ENCODE measurements at places on chromosomes 4 and X.
A peak's percentile ranks its signal among the peaks of the same experiment; 100 is the strongest.

DNA sequence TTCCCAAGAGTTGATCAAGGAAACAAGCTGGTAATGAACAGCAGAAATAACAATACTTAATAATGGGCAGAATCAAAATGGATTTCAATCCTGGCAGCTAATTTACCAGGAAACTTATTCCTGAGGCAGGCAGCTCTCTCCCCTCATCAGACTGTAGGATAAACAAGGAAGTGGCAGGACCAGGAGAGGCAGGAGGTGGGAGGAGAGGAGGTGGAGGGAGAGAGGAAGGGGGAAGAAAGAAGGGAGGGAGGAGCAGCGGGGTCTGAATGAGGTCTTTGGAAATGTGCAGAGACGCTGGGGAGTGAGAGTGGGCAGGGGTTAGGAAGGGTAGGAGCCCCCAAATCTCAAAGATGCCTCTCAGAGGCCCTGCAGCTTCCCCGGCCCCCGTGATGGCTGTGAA, 231.5 kb downstream of the BCOR start:
- no peak for DNase-seq

DNA sequence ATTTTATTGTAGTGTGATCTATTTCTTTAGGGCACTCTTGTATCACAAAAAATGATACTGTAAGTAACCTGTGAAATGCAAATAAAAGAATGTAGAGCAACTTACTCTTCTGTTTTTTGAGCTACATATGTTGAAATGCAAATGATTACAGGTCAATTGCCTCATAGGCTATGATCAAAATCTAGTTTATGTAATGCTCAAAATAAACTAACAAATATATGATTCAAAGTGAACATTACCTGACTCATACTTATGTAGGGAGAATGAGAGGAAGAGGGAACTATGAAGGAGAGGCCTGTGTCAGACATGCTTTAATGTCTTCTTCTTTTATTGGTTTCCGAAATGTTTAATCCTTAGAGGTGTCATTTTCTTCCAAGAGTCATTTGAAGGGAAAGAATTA, 5.0 kb upstream of the RPS6KA3 start:
- no peak for DNase-seq

DNA sequence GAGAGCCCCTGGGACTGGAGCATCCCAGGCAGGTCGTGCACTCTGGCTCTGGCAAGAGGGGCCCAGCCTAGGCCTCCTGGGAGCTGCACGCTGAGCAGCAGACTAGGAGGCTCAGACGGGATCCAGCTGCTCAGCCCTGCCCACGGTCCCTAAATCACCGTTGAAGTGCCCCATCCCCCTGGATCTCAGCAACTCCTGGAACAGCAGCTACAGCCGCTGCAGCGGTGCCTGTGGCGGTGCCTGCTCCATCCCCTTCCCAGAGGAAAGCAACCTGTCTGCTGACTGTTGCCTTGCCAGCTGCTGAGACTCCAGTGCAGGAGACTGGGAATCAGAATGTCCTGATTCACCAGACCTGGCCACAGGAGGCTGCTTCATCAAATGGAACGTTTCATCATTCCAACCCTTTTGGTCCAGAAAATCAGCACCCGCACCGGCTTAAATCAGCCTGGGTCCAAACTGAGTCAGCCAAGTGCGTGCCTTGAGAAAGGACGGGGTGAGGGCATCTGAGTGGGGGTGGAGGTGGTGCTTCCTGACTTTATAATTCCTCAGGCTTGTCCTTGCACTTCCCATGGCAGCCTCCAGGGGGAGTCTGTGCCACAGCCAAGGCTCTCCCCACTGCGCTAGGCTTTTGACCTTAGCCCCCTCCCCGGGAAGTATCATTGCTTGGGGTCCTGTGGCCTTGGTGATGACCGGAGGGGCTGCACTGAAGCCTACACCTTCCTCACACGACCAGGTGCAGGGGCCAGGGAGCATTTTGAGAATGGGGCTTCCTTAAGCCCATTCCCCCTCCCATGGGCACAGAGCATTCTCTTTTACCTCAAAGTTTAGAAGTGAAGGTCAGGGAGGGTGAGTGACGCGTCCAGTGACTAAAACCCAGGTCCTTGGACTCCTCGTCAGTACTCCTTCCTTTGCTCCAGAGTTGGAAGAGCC, 6.5 kb downstream of the ZNF185 start:
- peak; percentile 64 for DNase-seq

GRCh38 chr4:1887052-1887451, 15.9 kb downstream of the NSD2 start:
- no peak for DNase-seq

DNA sequence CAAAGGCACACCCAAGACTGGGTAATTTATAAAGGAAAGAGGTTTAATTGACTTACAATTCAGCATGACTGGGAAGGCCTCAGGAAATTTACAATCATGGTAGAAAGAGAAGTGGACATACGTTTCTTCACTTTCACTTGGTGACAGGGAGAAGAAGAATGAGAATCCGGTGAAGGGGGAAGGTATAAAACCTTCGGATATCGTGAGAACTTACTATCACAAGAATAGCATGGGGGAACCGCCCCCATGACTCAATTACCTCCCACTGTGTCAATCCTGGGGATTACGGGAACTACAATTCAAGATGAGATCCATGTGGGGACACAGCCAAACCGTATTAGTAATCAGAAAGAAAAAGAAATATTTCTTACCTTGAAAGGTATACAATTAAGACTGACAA, 782.9 kb upstream of the HS3ST1 start:
- no peak for DNase-seq

DNA sequence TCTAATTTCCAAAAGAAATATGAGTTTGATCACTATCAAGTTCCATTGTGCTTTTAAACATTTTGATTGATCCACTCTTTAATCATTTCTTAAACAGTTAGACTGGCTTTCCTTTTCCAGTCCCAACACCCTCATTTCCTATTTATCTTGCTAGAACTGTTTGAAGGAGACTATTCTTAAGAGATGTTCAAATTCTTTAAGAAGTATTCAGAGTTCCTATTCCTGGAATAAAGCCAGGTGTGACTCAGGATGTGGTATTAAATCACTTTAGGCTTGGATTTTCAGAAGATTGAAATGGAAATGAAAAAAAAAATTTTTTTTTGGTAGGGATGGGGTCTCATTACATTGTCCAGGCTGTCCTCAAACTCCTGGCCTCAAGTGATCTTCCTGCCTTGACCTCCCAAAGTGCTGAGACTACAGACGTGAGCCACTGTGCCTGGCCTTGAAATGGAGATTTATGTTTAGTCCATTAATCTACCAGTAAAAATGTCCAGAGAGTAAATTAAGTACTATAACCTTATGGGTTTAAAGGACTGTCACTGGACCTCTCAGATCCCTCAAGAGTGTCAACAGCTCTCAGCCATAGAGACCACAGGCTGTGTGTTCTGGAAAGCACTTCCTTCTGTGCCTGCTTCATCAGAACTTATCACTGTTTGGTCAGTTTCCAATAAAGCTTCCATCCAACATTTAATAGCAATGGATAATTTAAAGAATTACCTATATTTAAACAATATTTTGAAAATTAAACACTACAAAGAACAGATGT, 90.7 kb downstream of the CDS1 start:
- DNase-seq = no peak

GRCh38 chr4:2059046-2059725, at the start of gene NAT8L:
Gene NAT8L (plus strand): TSS chr4:2059327. CDS start chr4:2059512, 185 bp downstream.
- no peak for DNase-seq

DNA sequence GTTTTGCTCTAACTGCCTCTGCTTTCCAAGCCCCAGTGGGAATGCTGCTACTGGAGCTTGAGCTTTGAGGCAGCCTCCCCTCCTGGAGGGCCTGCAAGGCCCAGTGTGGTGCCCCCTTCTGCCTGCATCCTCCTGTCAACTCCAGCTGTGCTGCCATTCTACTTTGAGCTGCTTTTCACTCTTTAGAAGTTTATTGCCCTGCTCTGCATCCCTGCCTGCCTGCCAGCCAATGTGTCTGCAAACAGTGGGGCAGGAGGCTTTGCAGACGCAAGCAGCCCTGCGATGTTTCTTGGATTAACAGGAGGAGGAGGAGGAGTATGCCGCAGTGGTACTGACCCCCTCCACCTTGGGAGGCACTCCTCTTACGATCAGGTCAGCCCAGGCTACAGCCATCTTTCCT, 16.4 kb downstream of the TMEM31 start:
- no peak for DNase-seq

- DNase-seq = no peak
Observed at GRCh38 chrX:70908541-70908940, at the start of gene TEX11. Gene TEX11 (minus strand): TSS chrX:70908711. CDS start chrX:70907789, 922 bp downstream.

- DNase-seq = no peak
Observed at GRCh38 chr4:112752510-112752909, 115.6 kb downstream of the LARP7 start.

DNA sequence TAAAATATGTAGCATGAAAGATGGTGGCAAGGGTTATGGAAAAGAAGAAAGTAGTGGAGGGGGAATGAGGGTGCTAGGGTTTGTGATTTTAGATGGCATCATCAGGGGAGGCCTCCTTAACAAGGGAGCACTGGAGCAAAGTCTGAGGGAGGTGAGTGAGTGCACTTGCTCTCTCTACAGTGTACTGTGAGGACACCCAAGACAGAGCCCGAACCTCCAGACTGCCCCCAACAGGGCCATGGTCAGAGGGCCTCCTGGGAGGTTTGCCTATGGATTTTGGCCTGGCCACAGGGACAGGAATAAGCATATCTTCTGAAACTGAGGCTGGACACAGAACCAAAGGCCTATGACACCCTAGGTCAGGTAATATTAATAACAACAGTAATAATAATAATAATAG, 21.4 kb upstream of the PJA1 start:
- no peak for DNase-seq

DNA sequence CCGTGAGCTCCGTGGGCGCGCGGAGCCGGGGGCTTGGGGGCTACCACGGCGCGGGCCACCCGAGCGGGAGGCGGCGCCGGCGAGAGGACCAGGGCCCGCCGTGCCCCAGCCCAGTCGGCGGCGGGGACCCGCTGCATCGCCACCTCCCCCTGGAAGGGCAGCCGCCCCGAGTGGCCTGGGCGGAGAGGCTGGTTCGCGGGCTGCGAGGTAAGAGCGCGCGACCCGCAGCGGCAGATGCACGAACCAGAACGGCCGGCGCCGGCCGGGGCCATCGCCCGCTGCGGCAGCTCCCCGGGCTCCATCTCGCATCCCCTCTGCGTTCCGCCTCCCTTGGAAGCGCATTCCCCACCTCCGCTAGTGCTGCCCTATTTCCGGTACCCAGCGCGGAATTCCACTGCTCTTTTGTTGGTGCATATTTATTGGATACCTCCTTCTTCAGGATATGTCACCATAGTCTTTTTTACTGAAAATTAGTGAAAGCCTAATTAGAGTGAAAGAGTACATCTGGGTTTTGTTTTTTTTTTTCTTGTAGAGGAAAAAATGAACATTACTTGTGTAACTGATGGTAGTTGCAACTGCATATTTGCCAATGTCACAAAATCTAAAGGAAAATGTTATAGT, 797 bp downstream of the PKD2 start:
- peak; percentile 36 for DNase-seq

DNA sequence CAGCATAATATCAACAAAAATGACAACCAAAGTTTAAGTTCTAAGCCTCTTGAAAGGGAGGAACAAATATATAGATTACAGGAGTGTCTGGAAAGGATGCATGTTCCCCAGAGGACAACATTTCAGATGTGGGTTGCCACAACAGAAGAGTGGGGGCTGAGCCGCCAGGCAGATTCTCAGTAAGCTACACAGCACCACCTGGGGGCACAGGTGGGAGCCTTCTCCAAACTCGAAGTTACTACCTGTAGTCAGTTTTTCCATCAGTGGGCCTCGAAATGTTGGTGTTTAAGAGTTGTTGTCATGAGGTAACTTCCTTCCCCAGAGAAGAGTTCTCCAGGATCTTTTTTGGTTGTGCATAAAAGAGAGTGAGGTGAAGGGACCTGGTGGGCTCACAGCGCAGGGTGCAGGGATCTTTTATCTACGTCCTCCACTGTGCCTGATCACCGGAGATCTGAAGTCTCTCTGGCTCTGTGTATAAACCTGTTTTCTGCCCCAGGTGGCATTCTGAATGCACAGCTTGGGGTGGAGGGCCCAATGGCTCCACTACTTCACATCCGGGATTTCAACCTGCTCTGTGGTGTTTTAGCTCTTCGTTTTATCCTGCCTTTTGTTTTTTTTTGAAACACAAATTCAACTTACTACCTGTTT, 58.4 kb upstream of the STS start:
- DNase-seq = peak; percentile 39

DNA sequence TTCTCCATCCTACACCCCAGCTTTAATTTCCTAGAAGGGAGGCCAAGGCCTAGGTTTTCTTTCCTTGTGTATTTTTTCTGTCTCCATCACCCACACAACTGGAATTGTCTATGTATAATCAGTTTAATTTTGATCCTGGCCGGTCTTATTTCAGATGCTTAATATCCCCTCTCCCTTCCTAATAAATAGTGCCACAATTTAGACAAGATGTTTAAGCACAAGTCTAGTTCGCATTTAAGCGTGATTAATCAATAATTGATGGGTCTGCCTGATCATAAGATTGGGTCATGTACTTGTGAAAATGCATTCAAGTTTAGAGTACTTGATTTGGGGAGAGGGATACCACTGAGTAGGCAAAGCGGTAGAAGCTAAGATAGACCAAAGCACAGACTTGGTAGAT, 2.4 kb downstream of the BMP2K start:
- no peak for DNase-seq

DNA sequence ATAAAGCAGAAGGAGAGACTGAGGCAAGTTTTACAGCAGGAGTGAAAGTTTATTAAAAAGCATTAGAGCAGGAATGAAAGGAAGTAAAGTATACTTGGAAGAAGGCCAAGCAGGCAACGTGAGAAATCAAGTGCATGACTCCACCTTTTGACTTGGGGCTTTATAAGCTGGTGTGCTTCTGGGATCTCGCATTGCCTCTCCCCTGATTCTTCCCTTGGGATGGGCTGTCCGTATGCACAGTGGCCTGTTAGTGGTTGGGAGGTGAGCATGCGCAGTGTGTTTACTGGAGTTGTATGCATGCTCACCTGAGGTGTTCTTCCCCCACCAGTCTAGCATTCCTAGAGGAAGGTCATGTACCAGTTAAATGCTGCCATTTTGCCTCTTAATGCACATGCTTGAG, 29.1 kb upstream of the C1QTNF7 start:
- no peak for DNase-seq

- DNase-seq = no peak
Observed at GRCh38 chr4:25065431-25065858, 34.7 kb upstream of the LGI2 start.

- DNase-seq = peak; percentile 45
Observed at GRCh38 chrX:154490021-154490413, 412 bp downstream of the SLC10A3 start.

GRCh38 chrX:47933946-47934345, 69.8 kb downstream of the ZNF182 start:
- no peak for DNase-seq

DNA sequence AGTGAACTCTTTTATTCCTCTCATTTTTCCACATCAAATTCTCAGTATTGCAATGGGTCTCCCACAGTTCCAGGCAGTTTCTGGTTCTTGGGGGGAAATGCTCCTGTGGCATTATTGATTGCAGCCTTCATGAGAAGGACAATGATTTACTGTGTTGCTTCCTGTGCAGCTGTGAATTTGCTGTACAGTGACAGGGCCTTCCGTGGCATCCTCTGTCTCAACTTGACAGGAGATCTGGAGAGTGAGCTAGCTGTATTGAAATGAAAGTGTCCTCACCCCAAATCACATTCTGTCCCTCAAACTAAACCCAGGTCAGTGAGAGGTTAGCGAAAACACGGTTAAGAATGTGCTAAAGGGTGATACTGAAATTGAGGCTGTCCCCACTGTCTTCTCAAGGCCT, 77.1 kb upstream of the ATOH1 start:
- no peak for DNase-seq

GRCh38 chr4:8557151-8558076, 22.8 kb upstream of the GPR78 start:
- no peak for DNase-seq

Data from activated CD4-positive, alpha-beta T cell treated with anti-CD3 and anti-CD28 coated beads, Interleukin-2, Interleukin-6, amounts not matched to agents 100 ng/mL and 50 ng/mL, durations not matched to agents 16 hours and 8 hours (primary cell).